Bronchial epithelial cell (primary cell): ENCODE measurements at places on chromosomes 12 and 14.
A peak's percentile ranks its signal among the peaks of the same experiment; 100 is the strongest.

- peak; percentile 82 for DNase-seq
Measured at GRCh38 chr12:43893670-43894069, 57.8 kb downstream of the TMEM117 start.

GRCh38 chr14:106269029-106269428 lies 742.6 kb downstream of the TMEM121 start:
- DNase-seq, result no peak

- peak; percentile 84 for DNase-seq
Measured at GRCh38 chr12:9797722-9798619, 29.3 kb upstream of the KLRF1 start.

DNA sequence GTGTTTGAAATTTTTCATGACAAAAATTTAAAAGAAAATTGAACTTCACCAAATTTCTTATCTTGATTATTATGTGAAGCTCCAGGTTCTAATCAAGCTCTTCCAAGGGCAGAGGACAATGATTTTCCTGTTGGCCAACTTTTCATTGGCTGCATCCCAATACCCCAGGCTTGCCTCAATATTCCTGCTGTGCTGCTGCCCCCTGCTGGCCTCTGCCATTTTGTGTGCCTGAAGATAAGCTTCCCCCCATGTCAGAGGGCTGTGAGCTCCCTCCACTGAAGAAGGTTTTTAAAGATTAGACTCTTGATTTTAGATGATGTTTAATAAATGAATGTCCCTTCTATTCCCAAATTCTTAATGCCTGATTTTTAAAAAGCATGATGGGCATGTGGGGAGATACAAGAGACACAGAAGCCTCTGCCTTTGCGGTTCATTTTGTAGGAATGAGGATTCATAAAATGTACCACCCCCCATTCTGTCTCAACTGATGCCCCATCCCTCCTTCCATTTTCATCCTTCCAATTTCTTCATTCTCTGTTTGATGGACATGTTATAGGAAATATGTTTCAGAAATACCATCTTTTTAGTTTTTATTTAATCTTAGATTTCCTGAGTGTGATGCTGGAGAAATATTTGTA lies 76.7 kb upstream of the RGS6 start:
- DNase-seq, result peak; percentile 60

GRCh38 chr12:77681726-77682125 lies 149.0 kb upstream of the NAV3 start:
- DNase-seq, result no peak

DNA sequence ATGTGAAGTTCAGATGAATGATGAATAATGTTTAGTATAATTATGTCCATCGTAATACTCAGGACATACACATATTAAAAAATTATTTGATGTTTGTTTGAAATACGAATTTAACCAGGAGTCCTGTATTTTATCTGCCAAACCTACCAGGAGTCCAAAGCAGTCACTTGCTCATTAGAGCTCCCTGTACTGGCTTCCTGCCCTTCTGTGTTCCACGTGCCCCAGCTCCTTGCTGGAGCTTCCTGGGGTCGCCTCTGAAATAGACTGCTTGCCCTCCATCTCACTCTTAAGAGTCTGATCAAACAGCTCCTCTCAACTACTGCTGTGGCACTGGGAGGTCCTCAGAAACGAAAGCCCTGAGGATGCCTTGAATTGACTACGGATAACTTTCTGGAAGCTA lies 87.3 kb upstream of the DHRS4 start:
- no peak for DNase-seq

- no peak for DNase-seq
Measured at GRCh38 chr14:104264495-104265265, 126.3 kb downstream of the KIF26A start.

- DNase-seq, result no peak
Measured at GRCh38 chr14:60594062-60594461, 55.2 kb downstream of the SIX1 start.

- DNase-seq, result peak; percentile 90
Measured at GRCh38 chr14:52906141-52906601, 44.7 kb downstream of the FERMT2 start.

GRCh38 chr12:42977451-42978230 lies 388.1 kb upstream of the PRICKLE1 start:
- no peak for DNase-seq

- no peak for DNase-seq
Measured at GRCh38 chr14:69318241-69318640, 58.3 kb downstream of the GALNT16 start.

GRCh38 chr12:109995361-109995685 lies 845 bp downstream of the GIT2 start:
- DNase-seq, result no peak

DNA sequence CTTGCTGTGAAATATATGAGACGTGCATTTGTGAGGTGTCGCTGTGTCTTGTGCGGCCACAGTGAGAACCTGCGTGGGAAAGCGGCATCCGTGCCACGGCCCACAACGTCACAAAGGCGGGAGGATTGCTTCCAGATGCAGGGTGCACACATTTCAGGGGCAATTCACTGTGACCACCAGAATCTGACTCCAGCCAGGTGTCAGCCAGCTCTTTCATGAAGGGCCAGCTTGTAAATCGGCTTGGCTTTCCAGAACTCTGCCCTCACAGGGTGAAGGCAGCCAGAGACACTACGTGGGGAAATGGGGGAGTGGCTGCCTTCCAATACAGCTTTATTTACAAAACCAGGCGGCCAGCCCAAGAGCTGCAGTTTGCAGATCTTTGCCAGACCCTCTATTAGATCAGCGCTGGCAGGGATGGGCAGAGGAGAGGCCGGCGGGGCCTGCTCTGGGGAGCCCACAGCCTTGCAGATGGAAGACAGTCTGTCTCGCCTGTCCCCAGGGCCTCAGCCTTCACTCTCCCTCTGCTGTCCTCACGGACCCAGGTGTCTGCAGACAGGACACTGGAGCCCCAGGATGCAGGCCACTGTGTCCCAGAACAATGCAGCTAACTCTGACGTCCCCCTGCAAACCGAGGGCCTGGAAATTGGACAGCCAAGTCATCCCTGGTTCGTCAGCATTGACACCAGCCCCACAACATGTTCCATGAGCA lies 53.5 kb downstream of the ADGRD1 start:
- DNase-seq, result no peak

DNA sequence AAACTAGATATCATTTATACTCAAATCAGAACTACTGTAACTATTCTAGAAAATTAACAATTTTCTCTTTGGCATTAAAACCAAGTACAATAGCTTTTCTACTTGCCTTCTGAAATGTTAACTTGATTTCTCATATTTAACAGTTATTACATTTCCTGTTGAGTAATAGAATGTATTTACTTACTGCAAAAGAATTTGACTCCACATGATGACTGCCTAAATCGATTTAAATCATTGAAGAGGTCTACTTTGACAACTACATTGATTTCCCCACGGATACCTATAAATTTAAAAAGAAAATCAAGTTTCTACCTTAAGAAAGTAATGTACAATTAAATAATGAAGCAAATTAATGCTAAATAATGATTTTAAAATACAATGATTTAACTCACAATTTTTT lies 18.9 kb downstream of the C2CD5 start:
- DNase-seq, result peak; percentile 61

DNA sequence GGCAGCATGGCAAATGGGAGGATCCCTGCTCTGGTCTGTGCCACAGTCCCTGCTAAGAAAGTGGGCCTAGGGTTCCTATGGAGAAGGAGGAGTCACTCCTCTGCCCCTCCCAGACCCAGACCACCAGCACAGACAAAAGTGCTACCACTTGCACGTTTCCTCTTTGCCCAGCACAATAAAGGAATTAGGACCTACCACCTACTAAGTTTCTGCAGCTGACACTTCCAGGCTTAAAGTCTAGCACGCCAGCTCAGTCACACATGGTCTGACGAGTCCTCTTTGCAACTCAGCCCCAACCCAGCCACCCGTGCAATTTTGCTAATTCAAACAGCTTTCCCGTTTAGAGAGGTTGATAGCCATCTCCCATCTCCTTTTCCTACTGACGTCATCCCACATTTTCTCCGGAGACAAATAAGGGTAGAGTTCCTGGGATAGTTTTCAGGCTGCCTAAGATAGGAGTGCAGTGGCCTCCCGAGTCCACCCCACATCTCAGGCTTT lies 66.2 kb upstream of the PTGR2 start:
- peak; percentile 49 for DNase-seq

GRCh38 chr12:113702836-113703235 lies 231.2 kb upstream of the LHX5 start:
- no peak for DNase-seq
